Erythroblast (primary cell): ENCODE measurements at places on chromosomes 16 and 17.

DNA sequence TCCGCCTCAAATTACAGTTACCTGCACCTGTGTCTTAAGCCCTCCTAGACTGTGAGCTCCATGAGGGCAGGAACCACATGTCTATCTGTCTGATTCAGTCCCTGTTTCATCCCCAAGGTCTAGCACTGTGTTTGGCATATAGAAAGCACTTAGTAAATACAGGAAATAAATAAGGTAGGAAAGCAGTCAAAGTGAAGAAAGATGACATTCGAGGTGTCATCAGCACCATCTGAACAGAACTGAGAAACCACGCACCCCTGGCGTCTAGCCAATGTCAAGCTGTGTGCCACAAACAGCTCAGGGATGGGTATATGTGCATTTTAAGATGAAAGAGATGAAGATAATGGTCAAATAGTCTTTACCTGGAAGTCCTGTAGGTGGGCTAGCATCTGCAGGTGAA lies 79.6 kb upstream of the ATP2A3 start:
- no peak for DNase-seq

DNA sequence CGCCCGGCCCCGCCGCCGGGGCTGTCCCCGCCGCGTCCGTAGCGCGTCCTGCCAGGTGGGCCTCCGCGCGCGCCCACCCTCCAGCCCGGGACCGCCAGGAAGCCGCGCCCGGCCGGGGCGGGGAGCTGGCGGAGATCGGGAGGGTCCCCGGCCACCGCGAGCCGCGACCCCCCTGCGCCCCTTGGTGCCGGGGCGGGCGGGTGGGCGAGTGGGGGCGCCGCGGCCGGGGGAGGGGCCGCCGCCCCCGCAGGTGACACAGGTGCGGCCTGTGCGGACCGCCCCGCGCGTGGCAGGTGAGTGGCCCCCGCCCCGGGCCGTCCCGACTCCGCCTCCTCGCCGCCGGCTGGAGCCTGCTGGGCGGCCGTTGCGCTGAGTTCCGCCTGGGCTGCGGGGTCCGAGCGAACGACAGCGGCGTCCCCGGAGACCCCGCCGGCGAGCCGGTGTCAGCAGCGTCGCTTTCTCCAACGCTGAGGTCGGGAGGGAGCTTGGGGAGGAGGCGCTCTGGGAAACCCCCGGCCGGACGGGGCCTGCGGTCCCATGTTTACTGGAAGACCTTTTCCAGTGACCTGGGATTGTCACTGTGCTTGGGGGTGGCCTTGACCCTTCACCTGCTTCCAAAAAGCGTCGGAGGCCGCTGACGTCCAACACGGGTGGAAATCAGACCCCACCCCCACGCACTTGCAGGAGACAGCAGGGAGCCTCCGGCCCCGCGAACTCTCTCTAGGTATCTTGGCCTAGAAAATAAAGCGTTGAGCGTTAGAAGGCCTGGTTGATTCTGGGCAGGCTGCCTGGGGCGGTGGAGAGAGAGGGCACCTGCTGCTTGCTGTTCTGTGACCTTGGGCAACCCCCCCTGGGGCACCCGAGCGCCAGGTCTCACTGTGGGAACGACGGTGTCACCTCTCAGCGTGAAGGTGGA lies 542 bp downstream of the KLHL36 start:
- DNase-seq = peak; percentile 53

GRCh38 chr17:66378296-66378695 lies 75.9 kb downstream of the PRKCA start:
- DNase-seq = no peak

DNA sequence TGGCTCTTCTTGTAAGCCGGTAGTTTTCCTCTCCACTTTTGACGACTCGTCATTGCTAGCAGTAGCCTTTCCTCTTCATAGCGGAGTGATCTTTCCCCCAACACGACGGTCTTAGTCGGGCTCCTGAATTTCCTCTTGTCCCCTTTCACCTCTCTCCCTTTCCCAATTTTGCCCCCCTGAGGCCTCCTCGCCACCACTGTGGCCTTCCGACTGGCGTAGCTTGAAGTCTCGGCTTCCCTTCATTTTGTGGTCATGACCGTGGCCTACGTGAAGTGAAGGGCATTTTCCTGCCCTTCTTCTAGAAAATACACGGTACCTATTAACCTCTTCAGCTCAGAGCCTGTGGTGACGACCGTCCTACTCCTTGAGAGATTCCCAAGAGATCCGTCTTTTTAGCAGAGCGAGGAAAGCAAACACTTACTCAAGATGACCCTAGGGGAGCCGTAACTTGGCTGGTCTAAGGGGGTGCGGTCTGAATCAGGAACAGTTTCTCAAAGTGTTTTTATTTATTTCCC lies 787 bp downstream of the PRKAR1A start:
- peak; percentile 61 for DNase-seq

DNA sequence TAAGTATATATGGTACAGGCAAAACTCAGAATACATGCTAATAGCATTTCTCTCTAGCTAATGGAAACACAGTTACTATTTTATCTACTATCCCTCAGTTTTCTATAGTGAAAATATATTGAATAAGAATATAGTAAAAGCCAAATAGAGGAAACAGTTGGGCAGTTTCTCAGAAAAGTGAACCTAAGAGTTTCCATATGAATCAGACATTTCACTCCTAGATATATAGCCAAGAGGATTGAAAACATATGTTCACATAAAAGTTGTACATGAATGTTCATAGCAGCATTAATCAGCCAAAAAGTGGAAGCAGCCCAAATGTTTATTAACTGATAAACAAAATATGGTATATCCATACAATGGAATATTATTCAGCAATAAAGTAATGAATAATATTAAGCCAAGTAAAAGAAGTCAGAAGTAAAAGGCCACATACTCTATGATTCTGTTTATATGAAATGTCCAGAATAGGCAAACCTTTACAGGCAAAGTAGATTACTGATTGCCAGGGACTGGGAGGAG lies 134.6 kb downstream of the CYB561 start:
- DNase-seq = no peak

GRCh38 chr17:75525806-75526554 lies 483 bp downstream of the LLGL2 start:
- DNase-seq = no peak

GRCh38 chr16:69365901-69366300 lies 14.3 kb upstream of the TMED6 start:
- no peak for DNase-seq

GRCh38 chr16:354971-355461 lies 2.5 kb upstream of the AXIN1 start:
- no peak for DNase-seq

- peak; percentile 54 for DNase-seq
Observed at GRCh38 chr16:85557083-85557970, 55.8 kb upstream of the GSE1 start.

DNA sequence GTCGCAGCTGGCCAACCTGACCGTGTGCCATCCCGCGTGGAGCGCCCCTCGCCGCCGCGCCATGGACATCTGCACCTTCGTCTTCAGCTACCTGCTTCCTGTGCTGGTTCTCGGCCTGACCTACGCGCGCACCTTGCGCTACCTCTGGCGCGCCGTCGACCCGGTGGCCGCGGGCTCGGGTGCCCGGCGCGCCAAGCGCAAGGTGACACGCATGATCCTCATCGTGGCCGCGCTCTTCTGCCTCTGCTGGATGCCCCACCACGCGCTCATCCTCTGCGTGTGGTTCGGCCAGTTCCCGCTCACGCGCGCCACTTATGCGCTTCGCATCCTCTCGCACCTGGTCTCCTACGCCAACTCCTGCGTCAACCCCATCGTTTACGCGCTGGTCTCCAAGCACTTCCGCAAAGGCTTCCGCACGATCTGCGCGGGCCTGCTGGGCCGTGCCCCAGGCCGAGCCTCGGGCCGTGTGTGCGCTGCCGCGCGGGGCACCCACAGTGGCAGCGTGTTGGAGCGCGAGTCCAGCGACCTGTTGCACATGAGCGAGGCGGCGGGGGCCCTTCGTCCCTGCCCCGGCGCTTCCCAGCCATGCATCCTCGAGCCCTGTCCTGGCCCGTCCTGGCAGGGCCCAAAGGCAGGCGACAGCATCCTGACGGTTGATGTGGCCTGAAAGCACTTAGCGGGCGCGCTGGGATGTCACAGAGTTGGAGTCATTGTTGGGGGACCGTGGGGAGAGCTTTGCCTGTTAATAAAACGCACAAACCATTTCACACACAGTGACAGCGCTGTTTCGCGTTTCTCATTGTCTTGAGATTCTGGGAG lies 2.0 kb upstream of the ZACN start:
- DNase-seq = no peak

DNA sequence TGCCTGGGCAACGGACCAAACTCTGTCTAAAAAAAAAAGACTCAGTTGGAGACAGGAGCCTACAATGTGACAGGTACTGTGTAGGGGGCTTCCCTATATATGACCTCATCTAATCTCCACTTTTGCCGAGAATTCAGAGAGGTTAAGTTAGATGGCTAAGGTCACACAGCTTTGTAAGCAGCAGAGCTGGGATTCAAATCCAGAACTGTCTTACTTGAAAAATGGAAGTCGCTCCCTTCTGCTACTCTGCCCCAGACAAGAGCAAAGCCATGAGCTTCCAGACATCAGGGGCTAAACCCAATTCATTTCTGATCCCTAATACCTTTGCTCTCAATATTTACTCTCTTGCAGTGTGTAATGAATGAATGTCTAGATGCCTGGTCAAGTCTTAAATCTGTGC lies 41.5 kb upstream of the ABCC12 start:
- no peak for DNase-seq

DNA sequence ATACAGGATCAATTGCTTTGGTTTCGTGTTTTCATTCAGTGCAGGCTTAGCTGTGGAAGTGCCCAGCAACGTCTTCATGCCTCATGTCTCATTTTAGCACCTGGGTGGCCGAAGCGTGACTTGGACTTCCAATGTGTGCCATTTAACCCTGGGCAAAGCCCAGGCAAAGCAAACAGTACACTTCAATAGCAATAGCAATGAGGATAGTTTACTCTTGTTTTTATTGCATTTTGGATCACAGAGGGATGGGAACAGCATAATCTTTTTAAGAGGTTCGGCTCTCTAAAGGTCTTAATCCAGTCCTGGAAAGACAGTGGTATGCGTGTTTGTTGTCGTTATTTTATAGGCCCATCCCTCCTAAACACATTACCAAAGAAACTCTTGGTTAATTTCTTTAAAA lies 86.2 kb downstream of the HS3ST3B1 start:
- DNase-seq = no peak

DNA sequence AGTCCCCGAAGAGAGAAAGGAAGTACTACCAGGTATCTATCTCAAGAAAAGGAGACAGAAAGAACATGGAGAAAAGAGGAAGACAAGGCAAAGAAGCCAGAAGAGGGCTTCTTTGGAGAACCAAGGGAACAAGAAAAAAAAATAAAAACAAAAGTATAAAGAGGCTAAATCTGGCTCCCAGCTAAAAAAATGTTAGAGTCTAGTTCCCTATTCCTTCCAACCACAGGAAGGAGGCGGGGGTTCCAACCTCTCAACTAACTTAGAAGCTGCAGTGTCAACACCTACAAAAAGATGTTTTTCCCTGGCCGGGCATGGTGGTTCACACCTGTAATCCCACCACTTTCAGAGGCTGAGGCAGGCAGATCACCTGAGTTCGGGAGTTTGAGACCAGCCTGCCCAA lies 13.4 kb downstream of the UTP6 start:
- DNase-seq = no peak

DNA sequence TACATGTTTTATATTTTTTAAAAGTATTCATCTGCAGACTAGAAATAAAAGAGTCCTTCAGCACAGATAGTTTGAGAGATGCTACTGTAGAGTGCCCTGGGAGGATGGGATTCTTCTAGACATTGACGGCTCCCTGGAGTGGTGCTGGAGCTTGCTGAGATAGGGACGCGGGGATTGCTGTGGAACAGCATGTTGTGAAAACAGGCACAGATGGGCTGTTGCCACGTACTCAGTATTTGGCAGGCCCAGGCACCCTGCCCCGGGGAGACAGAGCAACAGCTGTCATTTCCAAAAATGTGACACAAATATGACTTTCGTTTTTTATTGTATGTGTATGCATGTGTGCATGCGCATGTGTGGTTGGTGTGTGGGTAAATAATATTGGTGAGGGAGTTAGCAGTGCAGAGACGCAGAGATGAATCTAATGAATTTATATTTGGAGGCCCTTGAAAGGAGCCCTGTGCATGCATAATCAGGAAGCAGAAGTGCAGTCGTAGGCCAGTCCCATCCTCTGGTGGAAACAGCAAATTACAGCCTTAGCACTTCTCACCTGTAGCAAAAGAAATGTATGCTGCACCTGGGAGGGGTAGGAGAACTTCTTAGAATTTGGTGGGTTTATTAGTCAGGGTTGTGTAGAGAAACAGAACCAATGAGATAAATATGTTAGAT lies 6.2 kb upstream of the ABCA8 start:
- no peak for DNase-seq

GRCh38 chr16:67490335-67491096 lies 7.2 kb upstream of the AGRP start:
- no peak for DNase-seq

DNA sequence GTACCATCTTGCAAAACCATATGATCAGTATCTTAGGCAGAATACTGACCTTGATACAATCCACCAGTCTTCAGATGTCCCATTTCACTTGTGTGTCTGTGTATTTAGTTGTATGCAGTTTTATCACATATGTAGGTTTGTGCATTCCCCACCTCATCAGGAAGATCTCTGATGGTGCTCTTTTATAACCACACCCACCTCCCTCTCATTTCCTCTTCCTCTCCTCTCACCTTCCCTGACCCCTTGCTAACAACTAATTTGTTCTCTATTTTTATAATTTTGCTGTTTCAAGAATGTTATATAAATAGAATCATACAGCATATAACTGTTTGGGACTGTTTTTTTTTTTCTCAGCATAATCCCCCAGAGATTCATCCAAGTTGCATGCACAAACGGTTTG lies 52.0 kb upstream of the ACSM2B start:
- no peak for DNase-seq

- DNase-seq = peak; percentile 3
Observed at GRCh38 chr17:61700252-61700651, 109.2 kb upstream of the NACA2 start.

GRCh38 chr16:85947230-85948137 lies 48.5 kb downstream of the IRF8 start:
- no peak for DNase-seq

GRCh38 chr17:81132770-81133723 lies 32.3 kb upstream of the PVALEF start:
- DNase-seq = no peak

- DNase-seq = no peak
Observed at GRCh38 chr17:31586946-31587345, 195.5 kb downstream of the RAB11FIP4 start.

- peak; percentile 63 for DNase-seq
Observed at GRCh38 chr16:71311553-71312158, 22.5 kb upstream of the CMTR2 start.

DNA sequence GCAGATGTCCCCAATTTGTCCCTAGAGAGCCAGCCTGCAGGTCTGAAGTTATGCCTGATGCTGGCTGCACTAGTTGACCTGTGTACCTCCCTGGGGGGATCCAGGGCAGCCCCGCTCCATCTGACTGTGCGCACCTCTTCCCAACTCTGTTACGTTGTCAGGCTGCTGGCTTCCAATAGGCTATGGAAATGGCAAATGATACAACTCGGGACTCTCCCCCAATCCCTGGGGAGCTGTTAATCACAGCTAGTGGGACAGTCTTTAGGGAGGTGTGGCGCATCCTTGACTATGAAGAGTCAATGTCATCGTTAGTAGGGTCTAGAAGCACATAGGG lies 30.1 kb downstream of the GPRC5B start:
- no peak for DNase-seq
